Mesothelial cell of epicardium (in vitro differentiated cells): ENCODE measurements at places on chromosomes 7 and 10.

- no peak overlapping the region for H3K27ac ChIP-seq
- no peaks in the 10 kb centered on the region for H3K4me1 ChIP-seq
- H3K27me3 ChIP-seq: no peaks in the 10 kb centered on the region
- H3K36me3 ChIP-seq: no peaks in the 10 kb centered on the region
- no peak overlapping the region for H3K4me3 ChIP-seq
- no peak for DNase-seq
Measured at GRCh38 chr7:51786284-51786683, 469.7 kb upstream of the COBL start.

DNA sequence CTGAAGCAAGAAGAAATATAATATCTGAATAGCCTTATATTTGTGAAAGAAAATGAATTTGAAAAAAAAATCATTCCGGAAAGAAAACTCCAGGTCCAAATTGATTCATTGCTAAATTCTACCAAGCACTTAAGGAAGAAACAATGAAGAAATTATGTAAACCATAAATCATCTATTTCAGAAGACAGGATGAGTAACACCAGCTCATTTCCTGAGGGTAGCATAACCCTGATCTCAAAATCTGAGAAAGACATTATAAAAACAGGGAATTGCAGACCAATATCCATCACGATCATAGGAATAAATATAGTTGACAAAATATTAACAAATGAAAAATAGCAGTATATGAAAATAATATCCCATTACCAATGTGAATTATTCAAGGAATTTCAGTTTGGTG, 70.1 kb upstream of the RAB18 start:
- no peak for DNase-seq
- H3K36me3 ChIP-seq: no peaks in the 10 kb centered on the region
- H3K4me3 ChIP-seq: no peak overlapping the region
- peaks cover under 1% of the 10 kb centered on the region for H3K27me3 ChIP-seq
- H3K4me1 ChIP-seq: no peaks in the 10 kb centered on the region
- H3K27ac ChIP-seq: no peak overlapping the region

GRCh38 chr10:97224483-97225435, 39.0 kb upstream of the SLIT1 start:
- no peaks in the 10 kb centered on the region for H3K27me3 ChIP-seq
- no peak overlapping the region for H3K4me3 ChIP-seq
- H3K36me3 ChIP-seq: peaks cover 19% of the 10 kb centered on the region
- H3K4me1 ChIP-seq: peaks cover 5% of the 10 kb centered on the region
- H3K27ac ChIP-seq: no peak overlapping the region
- no peak for DNase-seq

GRCh38 chr10:91897421-91897820, 11.9 kb downstream of the FGFBP3 start:
- H3K27me3 ChIP-seq: no peaks in the 10 kb centered on the region
- H3K27ac ChIP-seq: no peak overlapping the region
- no peak overlapping the region for H3K4me3 ChIP-seq

GRCh38 chr7:139731802-139732470, 45.9 kb downstream of the HIPK2 start:
- H3K4me3 ChIP-seq: no peak overlapping the region
- no peaks in the 10 kb centered on the region for H3K27me3 ChIP-seq
- H3K4me1 ChIP-seq: peaks cover 8% of the 10 kb centered on the region
- H3K36me3 ChIP-seq: peaks cover 25% of the 10 kb centered on the region
- no peak for DNase-seq
- no peak overlapping the region for H3K27ac ChIP-seq

GRCh38 chr10:116159197-116159596, 113.8 kb downstream of the GFRA1 start:
- H3K27me3 ChIP-seq: no peaks in the 10 kb centered on the region
- H3K36me3 ChIP-seq: peaks cover 1% of the 10 kb centered on the region
- DNase-seq: no peak
- peaks cover 2% of the 10 kb centered on the region for H3K4me1 ChIP-seq
- H3K4me3 ChIP-seq: no peak overlapping the region

DNA sequence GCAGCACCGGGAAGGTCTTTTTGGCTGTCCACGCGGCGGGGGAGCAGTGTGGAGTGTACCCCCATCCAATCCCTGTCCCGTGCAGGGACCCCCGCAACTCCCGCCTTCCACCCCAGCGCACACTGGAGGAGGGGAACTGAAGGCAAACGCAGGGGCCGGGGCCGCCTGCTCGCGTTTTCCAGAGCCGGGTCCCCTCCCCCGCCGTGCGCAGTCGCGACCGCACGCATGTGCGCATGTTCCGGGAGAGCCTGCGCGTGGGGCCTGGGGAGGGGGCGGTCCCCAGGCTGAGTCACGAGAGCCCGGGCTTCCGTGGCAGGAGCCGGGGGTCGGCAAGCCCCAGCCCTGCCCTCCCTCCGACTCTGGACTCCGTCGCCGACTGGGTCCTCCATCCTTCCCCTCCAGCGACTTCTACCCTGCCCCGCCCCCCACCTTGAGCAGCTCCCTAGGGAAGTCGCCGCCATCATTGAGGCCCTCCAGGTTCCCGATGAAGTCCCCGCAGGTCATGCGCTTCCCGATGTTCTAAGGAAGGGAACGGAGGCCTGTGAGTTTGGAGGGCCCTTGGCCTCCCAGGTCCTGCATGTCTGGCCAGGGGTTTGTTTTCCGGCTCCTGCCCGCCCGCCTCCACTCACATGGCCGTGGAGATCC, 8.0 kb downstream of the PSD start:
- H3K27me3 ChIP-seq: peaks cover 91% of the 10 kb centered on the region
- peaks cover 24% of the 10 kb centered on the region for H3K4me1 ChIP-seq
- no peaks in the 10 kb centered on the region for H3K36me3 ChIP-seq
- H3K27ac ChIP-seq: peak overlapping the region; percentile 72

GRCh38 chr10:74384615-74385183, 233.7 kb downstream of the ADK start:
- no peak overlapping the region for H3K4me3 ChIP-seq
- no peaks in the 10 kb centered on the region for H3K27me3 ChIP-seq
- H3K4me1 ChIP-seq: no peaks in the 10 kb centered on the region
- H3K27ac ChIP-seq: no peak overlapping the region

DNA sequence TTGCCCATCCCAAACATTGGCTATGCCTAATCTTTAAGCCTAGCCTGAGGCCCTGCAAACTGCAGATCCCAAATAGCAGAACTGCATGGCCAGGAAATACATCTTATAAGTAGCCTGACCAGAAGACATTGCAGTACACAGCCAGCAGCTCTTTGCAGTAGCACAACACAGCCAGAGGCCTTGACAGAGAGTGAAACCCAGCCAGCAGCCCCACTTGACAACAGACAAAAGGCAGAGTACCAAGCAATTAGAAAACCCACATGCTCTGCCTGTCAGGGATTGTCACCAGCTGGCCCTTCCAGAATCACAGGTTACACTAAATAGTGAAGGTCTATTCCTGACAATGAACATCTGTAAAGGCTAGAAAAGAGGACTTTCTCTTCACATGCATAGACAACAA, 242.8 kb upstream of the TMEM72 start:
- no peak for DNase-seq
- H3K36me3 ChIP-seq: no peaks in the 10 kb centered on the region
- no peak overlapping the region for H3K4me3 ChIP-seq

GRCh38 chr7:21851559-21851967, 94.1 kb downstream of the CDCA7L start:
- peaks cover 3% of the 10 kb centered on the region for H3K4me1 ChIP-seq
- no peaks in the 10 kb centered on the region for H3K36me3 ChIP-seq
- no peak overlapping the region for H3K27ac ChIP-seq
- no peak for DNase-seq
